Stimulated activated CD4-positive, alpha-beta T cell treated with anti-CD3 and anti-CD28 coated beads, Interleukin-1b, Interleukin-23, amount 100 ng/mL, for 48 hours (primary cell): ENCODE measurements at places on chromosomes 3 and 15.
A peak's percentile ranks its signal among the peaks of the same experiment; 100 is the strongest.

DNA sequence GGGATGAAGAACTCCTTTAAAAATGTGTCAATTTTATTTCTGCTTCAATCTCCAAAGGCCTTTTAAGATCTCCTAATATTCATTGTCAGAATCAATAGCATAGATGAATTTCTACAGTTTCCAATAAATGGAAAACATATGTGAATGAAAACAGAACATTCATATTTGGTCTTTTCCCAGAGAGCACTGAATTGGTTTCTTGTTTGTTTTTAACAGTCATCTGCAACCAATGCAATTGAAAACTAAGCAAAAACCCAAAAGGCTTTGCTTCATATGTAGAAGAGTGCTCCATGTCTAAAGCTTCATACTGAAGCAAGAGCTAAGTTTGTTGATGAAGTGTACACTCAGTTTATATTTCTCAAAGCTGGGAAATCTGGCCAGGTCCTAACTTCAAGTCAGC, 426.5 kb upstream of the CDIN1 start:
- DNase-seq: no peak

DNA sequence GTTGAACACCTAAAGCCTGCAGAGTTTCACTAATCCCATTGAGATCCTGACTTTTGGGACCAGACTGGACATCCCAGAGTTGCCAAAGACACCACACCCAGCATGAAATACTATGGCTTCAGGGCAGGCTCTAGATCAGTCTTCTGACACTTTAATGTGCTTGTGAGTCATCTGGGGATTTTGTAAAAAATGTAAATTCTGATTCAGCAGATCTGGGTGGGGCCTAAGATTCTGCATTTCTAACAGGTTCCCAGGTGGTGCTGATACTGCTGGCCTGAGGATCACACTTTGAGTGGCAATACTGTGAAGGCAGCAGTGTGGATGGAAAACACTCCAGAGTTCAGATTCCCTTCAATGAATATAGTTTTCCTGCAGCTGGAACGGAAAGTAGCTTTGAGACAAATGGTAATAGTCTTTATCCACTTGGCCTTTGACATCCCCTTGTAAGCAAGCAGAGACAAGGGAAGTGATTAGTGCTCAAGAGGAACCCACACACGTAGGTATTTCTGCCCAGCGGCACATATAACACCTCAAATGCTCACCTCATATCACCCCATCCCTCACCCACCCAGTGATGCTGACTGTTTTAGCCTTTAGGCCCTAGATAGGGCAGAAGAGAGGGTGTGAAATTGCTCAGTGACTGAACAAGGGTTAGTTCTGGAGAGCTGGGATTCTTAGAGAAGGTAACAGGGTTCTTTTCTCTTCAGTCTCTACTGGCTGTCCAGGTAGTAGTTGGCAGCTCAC, 51.5 kb upstream of the GSK3B start:
- peak; percentile 20 for DNase-seq

GRCh38 chr3:46646700-46647099, 34.4 kb downstream of the FAM240A start:
- no peak for DNase-seq

DNA sequence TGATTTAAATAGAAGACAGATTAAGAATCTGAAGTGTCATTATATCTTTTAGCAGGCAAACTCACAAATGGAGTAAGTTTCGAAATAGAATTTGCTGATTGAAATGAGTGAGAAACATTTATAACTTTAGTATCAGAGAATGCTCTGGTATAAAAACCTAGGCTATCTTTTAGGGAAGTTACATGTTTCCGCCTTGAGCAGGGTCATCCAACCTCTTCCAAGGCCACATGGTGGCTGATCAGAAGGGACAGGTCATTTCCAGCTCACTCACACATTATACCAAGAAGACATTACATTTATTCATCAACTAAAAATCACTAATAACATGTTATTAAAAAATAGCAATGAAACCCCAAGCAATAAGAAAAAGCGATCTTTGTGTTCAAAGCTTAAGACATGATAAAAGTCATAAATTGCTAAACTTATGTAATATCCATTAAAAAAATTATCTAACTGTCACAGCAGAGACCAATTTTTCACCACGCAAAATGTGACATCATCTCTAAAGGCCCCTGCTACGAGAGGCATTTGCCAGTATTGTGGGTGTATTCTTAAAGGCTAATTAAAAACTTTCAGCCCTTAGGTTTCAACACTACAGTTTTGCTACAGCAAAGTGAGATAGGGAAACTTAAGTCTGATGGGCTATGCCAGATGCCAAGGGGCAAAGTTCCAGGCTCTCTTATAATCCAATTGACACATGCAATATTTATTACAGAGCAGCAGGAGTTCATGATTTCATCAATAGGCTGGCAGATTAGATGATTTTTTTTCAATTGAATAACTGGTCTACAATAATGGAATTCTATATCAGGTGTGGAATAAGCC, 240.4 kb upstream of the TBL1XR1 start:
- no peak for DNase-seq

- no peak for DNase-seq
Measured at GRCh38 chr3:193744048-193744821, 151.2 kb downstream of the OPA1 start.

DNA sequence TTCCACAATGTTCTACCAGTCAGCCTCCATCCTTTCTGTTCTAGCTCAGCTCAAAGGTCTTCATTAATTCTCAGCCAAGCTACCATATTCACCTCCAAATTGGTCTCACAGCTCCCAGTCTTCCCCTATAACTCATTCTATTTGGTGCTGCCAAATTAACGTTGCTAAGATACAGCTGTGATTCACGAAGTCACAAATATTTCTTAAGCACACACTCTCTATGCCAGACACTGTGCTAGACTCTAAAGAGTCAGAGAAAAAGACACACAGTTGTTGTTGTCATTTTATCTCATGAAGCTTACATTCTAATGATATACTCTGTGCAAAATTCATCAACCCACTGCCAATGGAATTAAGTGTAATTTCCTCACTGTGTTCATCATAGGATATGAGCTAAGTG, 102.8 kb downstream of the FRMD5 start:
- DNase-seq: no peak

- no peak for DNase-seq
Measured at GRCh38 chr3:173399044-173399443, 1.5 kb downstream of the NLGN1 start.

- DNase-seq: no peak
Measured at GRCh38 chr3:152330559-152330958, 61.8 kb downstream of the MBNL1 start.

- DNase-seq: no peak
Measured at GRCh38 chr3:43906849-43907507, 216.2 kb downstream of the ABHD5 start.
